ENCODE measurements at places on chromosomes 13 and 19.

DNA sequence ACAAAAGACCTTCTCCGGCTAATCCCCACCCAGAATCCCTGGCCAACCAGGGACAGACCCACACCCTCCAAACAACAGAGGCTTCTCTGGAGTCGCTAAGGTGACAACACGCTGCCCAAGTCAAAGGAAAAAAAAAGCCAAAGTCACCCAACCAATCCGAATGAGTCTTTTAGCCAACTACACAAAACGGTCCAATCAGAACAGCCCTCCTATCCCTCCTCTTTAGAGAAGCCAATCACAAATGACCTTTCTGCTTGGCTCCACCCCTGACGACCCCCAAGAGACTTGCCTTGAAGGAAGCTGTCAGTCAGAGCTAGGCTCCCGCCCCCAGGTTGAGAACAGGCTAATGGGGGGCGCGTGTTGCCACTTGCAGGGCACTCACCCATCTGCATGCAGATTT, 6.6 kb upstream of the FBXW9 start:
- DNase-seq = no peak

GRCh38 chr19:1309977-1310852, 24.5 kb downstream of the EFNA2 start:
- DNase-seq = no peak

GRCh38 chr13:74221752-74222151, 87.5 kb upstream of the KLF12 start:
- DNase-seq = no peak

DNA sequence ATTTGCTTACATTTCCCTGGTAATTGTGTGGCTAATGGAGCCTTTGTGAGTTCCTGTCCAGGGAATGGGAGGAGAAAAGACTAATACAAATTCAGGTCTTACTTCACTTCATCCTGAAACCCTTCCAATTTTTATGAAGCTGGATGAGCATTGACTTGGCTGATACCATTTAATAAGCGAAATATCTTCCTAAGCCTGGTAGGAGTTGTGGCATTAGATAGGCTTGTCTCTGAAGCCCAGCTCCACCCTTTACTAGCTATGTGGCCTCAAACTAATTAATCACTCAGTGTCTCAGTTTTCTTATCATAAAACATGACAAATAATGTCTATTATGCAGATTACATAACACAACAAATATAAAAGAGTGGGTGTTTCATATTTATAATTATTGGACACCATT, 106.3 kb downstream of the FGF9 start:
- no peak for DNase-seq

DNA sequence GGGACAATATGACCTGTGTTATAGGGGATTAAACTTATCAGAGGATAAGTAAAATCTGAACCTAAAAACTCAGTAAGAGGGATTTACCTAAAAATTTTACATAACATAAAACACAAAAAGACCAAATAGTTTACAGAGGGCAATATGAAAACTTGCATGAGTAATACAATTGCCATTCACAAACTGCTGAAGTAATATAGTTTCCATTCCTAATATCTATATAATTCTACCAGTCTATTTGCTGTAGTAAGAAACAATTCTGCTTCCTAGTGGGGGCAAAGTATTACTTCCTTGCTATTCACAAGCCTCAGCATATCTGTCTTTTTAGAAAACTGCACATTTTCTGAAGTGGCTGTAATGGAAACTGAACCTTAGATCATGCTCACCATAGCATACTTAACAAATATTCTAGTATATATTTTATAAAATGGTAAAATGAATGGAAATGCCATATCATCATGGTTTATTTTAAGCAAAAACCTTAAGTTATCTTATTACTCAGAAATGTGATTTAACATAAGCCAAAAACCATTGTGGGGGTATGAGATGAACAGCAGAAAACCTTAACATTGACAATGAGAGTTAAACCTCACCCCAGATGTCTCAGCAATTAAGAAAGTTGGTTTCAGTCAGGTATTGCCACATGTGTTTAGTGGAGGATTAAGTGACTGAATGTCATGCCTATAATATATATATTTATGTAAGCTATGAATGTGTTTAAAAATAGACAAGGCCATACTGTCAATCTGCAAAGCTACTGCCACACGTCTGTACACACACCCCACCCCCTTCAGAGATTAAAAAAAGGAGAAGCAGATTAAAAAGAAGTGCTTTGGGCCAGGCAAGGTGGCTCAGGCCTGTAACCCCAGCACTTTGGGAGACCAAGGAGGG, 136.8 kb downstream of the MIPEP start:
- no peak for DNase-seq

DNA sequence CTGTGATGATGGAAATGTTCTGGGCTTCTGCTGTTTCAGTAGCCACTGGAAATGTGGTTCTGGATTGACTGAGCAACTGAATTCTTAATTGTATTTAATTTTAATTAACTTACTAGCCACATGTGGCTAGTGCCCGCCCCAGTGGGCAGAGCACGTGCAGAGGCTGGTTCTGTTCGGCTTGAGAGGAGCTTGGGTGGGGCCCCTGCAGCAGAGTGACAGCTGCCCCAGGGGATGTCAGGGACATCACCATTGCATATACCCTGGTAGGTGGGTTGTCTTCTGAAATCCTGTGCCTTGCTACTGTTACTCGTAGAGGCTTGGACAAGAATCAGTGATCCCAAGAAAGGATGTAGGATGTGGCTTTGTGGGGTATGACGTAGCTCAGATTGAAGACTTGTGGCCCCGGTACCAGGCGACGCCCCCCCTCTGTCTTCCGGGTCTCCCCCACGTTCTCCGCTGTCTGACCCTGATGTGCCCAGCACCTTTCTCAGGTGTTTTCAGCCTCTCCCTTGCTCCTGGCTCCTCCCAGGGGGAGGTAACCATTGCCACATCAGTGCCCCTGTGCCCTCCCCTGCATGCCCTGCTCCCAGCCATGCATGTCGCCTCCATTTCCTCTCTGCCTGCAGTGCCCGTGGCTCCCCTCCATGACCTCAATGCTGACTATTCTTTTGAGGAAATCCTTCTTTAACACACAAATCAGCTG, 102.6 kb upstream of the RNF113B start:
- DNase-seq = no peak

All from activated CD8-positive, alpha-beta memory T cell treated with anti-CD3 and anti-CD28 coated beads for 1 hour (primary cell).